ENCODE measurements at places on chromosomes 1 and 21. TPM values are rescaled to one million over a fixed set of nuclear protein-coding genes. Genes with fewer than 3 reads are reported as not detected.

The HAX1 gene
- total RNA-seq: 41.6 TPM

The MYBPH gene
- total RNA-seq: not detected

The TRABD2B gene
- total RNA-seq: 15.1 TPM

The SDHC gene
- total RNA-seq: 223 TPM

The SPRR2G gene
- not detected for total RNA-seq

The NTNG1 gene
- not detected for total RNA-seq

The HEYL gene
- total RNA-seq: 1.9 TPM

- no peak for DNase-seq
Observed at GRCh38 chr1:172134087-172134731, 286.3 kb upstream of the C1orf105 start.

DNA sequence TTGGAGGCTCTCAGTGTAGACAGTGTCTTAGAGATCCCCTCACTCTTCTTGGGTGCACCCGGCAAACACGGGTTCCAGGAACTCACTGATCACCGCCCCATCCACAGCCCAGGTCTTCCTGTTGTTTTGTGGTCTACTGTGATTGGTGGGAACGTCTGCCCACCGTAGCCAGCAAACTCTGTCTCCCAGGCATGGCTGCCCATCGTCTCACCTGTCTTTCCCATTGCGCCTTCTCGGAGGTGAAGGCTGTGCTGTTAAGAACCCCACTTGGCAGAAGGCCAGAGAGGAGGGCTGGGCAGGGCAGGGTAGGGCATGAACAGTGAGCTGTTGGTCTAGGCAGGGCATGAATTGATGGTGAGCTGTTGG lies 14.1 kb upstream of the KCNA2 start:
- DNase-seq: no peak

DNA sequence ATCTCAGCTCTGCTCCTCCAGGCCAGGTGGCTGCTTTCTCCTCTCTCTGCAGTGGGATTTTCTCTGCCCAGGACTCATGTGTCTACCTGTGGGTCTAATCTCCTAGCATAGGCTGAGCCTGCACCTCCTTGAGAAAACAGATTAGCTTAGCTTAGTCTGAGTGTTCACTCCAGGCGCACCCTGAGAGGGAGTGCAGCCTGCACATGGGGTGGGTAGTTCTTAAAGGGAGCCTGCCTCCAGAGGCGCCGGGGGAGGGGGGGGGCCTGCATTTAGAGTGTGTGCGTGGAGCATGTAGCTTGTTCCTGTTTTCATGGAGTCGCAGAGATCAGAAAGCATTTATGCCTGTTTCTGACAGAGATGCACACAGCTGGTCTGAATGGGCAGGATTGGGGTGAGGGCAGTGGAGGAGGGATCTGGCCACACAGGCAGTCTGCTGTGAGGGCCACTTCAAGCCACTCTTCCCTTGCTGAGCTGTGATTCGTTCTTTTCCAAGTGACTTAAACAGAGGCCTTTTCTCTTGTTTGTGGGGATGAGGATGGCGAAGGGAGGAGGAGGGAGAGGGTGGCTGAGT lies 45.2 kb downstream of the GALNT2 start:
- DNase-seq: no peak

GRCh38 chr1:186792870-186793581 lies 35.7 kb upstream of the PLA2G4A start:
- no peak for DNase-seq

GRCh38 chr1:181858135-181858534 lies 203.4 kb downstream of the ZNF648 start:
- no peak for DNase-seq

DNA sequence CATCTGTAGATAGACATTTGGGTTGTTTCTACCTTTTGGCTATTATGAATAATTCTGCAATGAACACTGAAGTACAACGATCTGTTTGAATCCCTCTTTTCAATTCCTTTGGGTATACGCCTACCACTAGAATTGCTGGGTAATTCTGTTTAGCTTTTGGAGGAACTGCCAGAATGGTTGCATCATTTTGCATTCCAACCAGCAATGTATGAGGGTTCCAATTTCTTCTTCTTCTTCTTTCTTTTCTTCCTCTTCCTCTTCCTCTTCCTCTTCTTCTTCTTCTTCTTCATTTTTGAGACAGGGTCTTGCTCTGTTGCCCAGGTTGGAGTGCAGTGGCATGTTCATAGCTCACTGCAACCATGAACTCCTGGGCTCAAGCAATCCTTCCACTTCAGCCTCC lies 13.8 kb upstream of the THEM5 start:
- no peak for DNase-seq

DNA sequence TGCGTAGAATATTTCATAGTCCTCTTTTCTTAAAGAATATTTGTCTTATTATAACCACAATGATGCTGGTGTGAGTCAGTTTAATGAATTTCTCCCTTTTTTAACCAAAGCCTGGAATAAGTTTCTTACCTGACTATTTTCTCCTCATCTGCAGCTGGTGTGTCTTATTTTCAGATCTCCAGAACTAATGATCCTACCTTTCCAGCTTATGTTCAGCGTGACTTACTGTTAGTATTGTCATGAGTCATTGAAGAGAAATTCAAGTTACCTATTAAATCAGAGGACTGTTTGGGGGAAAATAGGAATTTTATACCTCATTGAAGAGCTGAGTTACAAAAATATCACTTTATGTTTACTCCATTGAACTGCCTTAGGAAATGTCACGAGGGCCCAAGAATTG lies 482.1 kb downstream of the RWDD3 start:
- DNase-seq: no peak

DNA sequence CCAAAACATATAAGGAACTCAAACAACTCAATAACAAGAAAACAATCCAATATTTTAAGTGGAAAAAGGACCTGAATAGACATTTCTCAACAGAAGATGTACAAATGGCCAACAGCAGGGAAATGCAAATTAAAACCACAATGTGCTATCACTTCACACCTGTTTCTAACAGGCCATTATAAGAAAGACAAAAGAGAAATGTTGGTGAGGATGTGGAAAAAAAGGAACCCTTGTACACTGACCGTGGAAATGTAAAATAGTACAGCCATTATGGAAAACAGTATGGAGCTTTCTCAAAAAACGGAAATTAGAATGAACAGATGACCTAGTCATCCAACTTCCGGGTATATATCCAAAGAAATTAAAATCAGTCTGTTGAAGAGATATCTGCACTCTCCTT lies 37.8 kb upstream of the CD2 start:
- DNase-seq: no peak

DNA sequence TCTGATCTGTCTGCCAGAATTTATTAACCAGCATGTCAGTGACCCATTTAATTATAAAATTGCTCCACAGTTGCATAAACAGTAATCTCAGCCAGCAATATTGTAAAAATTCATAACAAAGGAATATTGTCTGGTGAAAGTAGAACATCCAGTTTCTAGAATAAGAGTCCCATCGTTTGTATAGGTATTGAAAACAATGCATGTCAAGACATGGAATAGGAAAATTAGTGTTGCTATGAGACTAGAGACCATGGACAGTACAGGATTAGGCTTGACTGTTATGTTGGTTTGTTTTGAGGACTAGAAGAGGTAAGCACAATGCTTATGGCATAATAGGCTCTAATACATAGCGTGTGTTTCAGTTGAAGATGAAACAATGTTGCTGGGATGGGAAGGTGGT lies 37.1 kb downstream of the ATF6 start:
- DNase-seq: no peak

DNA sequence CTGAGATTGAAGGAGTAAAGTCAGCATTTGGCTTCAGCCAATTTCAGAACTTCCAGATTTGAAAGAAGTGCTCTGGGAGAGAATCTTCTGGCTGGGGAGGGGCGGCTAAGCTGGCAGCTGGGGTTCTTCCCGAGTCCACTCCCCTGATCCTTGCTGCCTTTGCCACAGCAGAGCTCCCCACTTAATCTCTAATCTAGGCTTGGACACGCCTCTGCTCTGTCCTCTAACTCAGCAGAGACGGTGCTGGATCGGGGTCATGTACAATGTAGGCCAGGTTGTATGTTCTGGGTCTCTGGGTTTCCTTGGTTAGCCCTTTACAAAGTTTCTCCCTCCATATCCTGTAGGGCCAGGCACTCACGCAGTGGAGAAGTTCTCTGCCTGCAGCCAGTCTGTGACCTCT lies 10.1 kb upstream of the GSTM3 start:
- DNase-seq: peak; percentile 31

DNA sequence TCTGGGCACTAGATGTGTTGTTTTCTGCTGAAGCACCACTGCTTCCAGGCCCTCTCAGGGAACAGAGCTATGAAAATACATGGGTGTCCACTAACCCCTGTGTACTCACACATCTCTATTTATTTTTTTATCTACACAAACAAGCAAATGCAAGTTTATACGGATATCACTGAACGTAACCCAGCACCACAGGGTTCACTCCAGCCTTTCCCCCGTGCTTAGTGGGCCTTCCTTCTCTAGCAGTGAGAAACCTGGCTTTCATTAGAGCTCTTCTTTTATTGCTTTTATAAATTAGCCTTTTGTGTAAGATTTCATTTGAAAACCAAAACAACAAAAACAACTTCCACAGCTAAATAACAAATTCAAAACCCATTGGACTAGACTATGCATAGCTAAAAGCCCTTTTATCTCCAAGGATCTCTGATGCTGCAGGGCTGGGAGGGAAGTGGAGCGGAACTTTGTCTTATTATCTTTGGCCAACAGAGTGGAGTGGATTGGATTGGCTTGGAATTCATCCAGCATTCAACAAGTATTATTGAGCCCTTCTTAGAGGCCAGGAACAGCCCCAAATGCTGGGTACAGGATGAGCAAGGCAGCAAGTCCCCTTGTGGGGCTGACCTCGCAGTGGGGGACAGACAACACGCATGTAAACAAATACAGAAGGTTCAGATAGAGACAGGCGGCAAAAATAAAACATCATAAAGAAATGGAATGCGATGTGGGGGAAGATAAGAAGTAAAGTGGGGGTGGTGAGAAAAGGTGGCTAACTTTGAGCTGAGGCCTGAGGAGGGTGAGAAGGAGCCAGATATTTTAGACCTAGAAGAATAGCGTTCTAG lies 371.8 kb upstream of the POU3F1 start:
- DNase-seq: no peak

- no peak for DNase-seq
Observed at GRCh38 chr1:188827400-188827799, 1650.3 kb downstream of the BRINP3 start.

GRCh38 chr1:160061369-160062229 lies 8.4 kb downstream of the KCNJ10 start:
- no peak for DNase-seq

- peak; percentile 35 for DNase-seq
Observed at GRCh38 chr1:235642011-235642942, 7.3 kb downstream of the GNG4 start.

DNA sequence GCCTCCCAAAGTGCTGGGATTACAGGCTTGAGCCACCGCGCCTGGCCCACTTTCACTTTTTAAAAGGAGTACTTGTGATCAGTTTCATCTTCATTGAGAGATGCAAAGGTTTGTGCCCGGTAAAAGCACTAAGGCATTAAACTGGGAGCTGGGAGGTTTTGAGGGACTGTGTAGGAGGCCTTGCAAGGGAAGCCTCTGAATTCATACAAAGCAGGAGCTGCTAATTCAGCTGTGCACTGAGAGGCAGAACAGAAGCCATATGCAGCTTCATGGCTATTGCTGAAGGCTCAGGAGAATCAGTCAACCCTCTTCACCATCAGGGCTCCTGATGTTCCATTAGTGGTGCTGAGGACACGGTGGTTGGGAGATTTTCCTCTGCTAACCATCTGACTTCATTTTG lies 77.7 kb downstream of the GPR88 start:
- no peak for DNase-seq

- DNase-seq: no peak
Observed at GRCh38 chr1:111484391-111485026, 10.7 kb downstream of the C1orf162 start.

GRCh38 chr21:28444557-28444956 lies 548.1 kb downstream of the LTN1 start:
- no peak for DNase-seq

DNA sequence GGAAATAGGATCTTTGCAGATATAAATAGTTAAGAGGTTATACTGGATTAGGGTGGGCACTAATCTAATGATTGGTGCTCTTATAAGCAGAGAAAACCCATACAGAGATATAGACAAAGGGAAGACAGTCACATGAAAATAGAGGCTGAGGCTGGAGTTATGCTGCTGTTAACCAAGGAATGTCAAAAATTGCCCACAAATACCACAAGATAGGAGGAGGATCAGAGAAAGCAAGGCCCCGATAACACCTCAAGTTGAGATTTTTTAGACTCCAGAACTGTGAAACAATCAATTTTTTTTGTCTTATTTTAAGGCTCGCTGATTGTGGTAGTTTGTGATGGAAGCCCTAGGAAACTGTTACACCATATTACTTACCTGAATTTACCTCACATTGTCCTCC lies 513.2 kb downstream of the COL11A1 start:
- DNase-seq: no peak

GRCh38 chr21:38741950-38742256 lies 63.8 kb upstream of the ETS2 start:
- no peak for DNase-seq

- DNase-seq: no peak
Observed at GRCh38 chr1:10456048-10456447, 6.2 kb downstream of the CORT start.

- no peak for DNase-seq
Observed at GRCh38 chr1:149997585-149998262, 12.8 kb downstream of the OTUD7B start.

- no peak for DNase-seq
Observed at GRCh38 chr1:221736714-221737113, 5.2 kb downstream of the DUSP10 start.

DNA sequence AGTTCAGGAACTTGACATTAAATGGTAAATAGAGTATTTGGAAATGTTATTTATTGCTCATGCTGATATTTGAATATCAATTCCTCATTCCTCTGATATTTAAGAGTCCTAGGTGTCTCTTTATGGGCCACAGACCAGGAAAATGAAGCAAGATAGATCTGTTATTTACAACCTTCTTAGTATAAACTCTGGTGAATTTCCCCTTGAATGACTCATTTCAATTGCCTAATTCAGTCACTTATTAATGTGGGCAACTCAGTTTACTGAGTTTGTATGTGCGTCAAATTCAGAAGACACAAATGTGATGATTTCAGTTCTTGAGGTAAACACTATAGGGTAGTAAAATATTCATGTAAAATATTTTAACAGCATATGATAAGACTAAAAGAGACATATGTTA lies 1404.4 kb upstream of the PRMT6 start:
- no peak for DNase-seq

Data from left lobe of liver (tissue), 2 donors.